Mammary microvascular endothelial cell (primary cell): ENCODE measurements at places on chromosomes 1 and 21. TPM values are rescaled to one million over a fixed set of nuclear protein-coding genes. Genes with fewer than 3 reads are reported as not detected.

Gene CELA2A
- total RNA-seq, result not detected in 2 replicates

Gene CLCA4
- total RNA-seq, result not detected in 2 replicates

Gene SLC30A10
- total RNA-seq, result not detected in 2 replicates

Gene AGMAT
- 1.6 and 2.5 TPM in 2 replicates for total RNA-seq

Gene FAM110D
- 3.7 and 4.7 TPM in 2 replicates for total RNA-seq

Gene TPTE
- not detected in 2 replicates for total RNA-seq

Gene TSPAN2
- total RNA-seq, result 0.44 and 0.73 TPM in 2 replicates

Gene RGS13
- total RNA-seq, result not detected in 2 replicates

Gene ABCG1
- total RNA-seq, result 13.3 and 17.9 TPM in 2 replicates

Gene KIF21B
- 1.00 and 1.2 TPM in 2 replicates for total RNA-seq

Gene TCHH
- total RNA-seq, result not detected in 2 replicates
